ENCODE measurements at places on chromosomes 16 and 17.

GRCh38 chr16:6726621-6727020, 606.0 kb upstream of the RBFOX1 start:
- ATAC-seq, result no peak

- no peak for ATAC-seq
Measured at GRCh38 chr17:17942846-17943245, 29.4 kb downstream of the TOM1L2 start.

GRCh38 chr17:32441886-32442285, 2.4 kb upstream of the PSMD11 start:
- ATAC-seq, result no peak

DNA sequence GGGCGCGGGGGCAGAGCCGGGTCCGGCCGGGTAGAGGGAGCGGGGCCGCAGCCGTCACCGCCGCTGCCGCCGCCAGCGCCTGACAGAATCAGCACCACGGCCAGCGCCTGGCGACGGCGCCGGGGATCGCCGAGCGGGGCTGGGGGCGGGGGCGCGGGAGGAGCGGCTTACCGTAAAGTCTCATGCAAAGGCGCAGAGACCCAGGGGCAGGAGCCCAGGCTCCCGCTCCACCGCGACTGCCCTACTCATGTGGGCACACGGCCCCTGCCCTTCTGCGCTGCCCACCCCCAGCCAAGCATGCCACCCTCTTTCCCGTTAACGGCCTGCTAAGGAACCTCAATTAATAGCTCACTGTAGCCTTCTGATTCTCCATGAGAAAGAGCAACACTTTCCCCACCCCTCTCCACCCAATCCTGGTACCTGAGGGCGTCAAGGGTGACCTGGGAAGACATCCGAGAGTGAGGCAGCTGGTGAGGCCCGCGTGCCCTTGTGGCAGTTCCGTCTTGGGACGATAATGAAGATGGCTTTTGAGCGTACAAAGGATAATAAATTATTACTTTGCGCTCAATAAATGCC, at the start of gene SEZ6:
Gene SEZ6 (minus strand): TSS at position 98 of the 576 bp plus-strand sequence. CDS start 164 bp downstream, outside the sequence.
- peak; percentile 62 for ATAC-seq

Data from esophagus mucosa (tissue), 1 donor.